ENCODE measurements at places on chromosomes 7 and 10. TPM values are rescaled to one million over a fixed set of nuclear protein-coding genes. Genes with fewer than 3 reads are reported as not detected.
A peak's percentile ranks its signal among the peaks of the same experiment; 100 is the strongest.

CTAGE8 gene
- 2.1 TPM for total RNA-seq

PIK3CG gene
- 36.6 TPM for total RNA-seq

ARHGEF5 gene
- total RNA-seq = 10.8 TPM

MYL7 gene
- not detected for total RNA-seq

ANXA8L1 gene
- total RNA-seq = not detected

VSTM2A gene
- total RNA-seq = not detected

DNA sequence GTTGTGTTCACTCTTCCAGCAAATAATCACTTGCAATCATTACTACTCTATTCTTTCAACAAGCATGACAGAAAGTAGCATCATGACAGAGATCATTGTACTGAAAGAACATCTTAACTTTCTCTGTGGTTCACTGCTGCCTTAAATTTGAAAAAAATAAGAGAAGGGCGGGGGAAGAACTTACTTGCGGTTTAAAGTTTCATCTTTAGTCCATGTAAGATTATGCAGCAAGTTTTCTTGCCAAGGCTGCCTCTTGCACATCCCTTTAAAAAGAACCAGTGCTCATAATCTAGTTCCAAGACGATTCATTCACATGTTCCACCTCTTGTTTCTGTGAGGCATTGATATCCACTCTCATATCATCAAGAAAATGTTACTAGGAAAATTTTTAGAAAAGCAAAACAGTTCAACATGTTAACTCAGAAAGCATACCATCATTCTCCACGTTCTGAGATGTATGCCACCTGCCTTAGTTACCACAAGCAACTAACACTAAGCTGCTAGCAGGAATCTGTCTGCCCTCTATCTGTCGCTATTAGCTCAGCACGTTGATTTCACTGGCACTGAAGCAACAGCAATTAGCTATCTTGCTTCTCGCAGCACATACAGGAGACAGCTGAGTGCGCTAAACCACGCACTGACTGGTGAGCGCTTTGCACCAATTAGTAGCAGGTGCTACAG, at the start of gene PCDH15:
PCDH15 (minus strand) TSS at position 491 of the 681 bp plus-strand sequence. CDS start 136,969 bp downstream, outside the sequence.
- DNase-seq = no peak

- no peak for DNase-seq
These were observed 76.4 kb downstream of the OAT start for GRCh38 chr10:124342136-124342820.

DNA sequence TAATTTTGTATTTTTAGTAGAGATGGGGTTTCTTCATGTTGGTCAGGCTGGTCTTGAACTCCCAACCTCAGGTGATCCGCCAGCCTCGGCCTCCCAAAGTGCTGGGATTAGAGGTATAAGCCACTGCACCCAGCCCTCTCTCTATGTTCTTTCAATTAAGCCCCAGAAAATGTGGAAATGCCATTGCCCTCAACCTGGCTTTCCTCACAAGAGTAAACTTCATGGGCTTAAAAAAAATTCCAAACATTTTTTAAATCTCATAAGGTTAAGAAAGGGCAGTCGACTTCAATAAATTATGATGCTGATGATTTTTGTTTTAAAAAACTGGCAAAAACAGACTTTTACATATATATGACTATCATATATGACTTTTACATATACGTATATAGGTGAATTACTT, 107.6 kb downstream of the TES start:
- no peak for DNase-seq

- peak; percentile 57 for DNase-seq
These were observed 128.0 kb downstream of the ZMIZ1 start for GRCh38 chr10:79196470-79197461.

DNA sequence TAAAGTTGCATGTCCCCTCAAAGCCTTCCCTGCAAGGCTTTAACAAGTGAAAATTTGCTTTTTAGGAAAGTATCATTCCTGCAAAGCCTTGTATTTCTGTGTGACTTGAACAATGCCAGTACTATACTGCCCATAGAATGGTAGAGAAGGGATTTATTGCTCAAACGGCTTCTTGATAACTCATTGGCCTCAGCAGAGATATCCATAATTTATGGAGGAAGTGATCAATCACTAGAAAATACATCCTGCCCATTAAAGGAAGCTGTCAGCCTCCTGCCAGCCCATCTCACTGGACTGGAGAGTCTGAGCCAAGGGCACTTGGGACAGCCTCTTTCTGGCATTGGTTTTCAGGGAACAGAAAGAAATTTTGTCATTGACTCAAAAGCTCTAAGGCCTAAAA, 152.6 kb downstream of the XPNPEP1 start:
- no peak for DNase-seq

DNA sequence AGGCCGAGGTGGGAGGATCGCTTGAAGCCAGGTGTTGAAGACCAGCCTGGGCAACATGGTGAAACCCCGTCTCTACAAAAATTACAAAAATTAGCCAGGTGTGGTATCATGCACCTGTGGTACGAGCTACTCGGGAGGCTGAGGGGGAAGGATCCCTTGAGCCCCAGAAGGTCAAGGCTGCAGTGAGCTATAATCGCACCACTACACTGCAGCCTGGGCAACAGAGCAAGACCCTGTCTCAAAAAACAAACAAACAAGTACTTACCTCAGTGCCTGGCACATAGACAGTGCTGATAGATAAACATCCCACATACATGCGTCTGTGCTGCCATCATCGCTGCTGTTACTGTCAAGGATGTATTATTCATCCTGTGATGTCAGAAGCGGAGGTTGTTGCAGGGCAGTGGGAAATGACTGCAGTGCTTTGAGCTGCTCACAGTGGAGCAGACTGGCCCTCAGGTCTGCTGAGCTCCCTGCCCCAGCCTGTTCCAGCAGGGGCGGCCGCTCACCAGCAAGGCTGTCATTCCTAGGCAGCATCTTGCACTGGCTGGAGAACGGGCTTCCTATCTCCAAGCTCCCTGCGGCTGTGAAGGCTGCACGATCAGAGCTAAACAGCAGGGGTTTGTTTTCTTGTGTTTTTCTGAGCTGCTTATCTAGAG, 18.6 kb downstream of the FOXK1 start:
- DNase-seq = no peak

DNA sequence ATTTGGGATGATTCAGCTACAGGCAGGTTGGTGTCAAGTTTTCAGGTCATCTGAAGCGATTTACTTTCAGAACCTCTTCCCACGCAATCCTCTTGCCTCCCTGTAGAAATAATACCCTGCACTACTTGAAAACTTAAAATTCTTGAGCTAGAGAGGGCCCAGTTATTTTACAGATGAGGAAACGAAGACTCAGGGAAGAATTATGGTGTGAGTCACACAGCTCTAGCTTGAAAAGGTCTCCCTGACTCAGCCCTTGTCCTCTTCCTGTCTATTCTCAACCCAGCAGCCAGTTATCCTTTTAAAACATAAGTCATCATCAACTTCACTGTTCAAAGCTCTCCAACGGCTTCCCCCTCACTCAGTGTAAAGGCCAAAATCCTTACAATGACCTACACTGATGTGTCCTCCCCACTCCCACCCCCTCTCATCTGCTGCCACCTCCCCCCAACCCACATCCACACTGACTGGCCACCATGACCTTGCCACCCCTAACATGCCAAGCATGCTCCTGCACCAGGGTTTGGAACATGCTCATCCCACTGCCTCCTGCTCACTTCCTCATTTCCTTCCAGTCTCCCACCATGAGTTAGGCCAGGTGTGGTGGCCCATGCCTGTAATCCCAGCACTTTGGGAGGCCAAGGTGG, 3.4 kb downstream of the DNMBP start:
- DNase-seq = no peak

DNA sequence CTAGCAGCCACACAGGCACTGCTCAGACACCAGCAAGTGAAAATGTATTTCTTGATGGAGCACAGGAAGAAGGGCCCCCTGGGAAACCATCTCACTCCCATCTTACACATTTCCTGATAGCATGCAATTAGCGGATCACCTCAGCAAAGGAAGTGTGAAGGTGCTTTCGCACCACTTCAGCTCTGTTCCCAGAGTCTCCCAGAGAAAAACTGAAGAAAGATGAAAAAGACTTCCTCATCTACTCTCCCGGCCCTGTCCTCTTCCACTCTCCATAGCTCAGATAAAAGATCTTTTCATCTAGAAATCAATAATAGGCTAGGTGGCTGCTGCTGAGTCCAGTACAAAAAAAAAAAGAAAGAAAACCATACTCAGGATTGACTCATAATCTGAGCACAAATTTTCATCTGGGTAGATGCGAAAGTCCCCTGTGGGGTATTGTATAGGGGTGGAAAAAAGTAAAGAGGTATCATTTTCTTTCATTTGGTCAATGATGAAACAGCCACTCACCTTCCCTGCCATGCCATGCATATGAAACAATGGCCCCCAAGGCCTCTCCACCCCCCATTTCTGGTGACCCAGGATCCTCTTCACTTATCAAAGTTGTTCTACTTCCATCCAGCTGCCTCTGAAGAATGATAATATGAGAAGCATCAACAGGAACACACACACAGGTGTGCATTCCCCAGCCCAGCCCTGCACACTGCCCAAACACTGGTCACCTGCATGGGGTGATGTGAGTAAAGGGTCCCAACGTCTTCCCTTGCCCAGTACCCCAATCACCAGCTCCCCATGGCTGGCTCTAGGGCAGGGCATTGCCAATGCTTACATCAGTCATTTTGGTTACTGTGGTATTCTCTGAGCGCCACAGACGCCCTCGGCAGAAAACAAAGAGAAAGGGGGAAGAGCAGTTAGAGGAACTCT, 48.8 kb upstream of the DGKI start:
- no peak for DNase-seq

DNA sequence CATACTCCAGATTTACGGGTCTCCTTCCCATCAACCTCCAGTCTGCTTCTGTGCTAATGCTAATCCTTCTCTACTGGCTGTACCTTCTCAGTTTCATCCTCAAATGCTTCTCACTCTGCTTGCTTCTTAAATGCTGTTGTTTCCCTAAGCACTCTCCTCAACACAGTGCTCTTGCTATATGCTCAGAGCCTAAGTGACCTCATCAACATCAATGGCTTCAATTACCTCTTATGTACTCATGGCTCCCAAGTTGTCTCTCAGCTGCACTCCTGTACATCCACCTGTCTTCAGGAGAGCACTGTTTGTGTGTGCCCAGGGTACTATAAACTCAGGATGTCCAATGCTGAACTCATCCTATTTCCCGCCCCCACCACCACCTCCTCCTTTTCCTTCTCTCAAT, 22.5 kb downstream of the ELAPOR2 start:
- no peak for DNase-seq

- DNase-seq = no peak
These were observed 132.7 kb downstream of the JCAD start for GRCh38 chr10:29926693-29927048.

All from activated T-helper 2 cell treated with anti-CD3 and anti-CD28 coated beads, Interferon-gamma antibody, Interleukin-2, Interleukin-4, amounts not matched to agents 10 μg/mL and 5 μg/mL and 100 μg/mL, durations not matched to agents 14 hours and 24 hours and 36 hours (primary cell).